ENCODE measurements at places on chromosomes 12 and 14.

DNA sequence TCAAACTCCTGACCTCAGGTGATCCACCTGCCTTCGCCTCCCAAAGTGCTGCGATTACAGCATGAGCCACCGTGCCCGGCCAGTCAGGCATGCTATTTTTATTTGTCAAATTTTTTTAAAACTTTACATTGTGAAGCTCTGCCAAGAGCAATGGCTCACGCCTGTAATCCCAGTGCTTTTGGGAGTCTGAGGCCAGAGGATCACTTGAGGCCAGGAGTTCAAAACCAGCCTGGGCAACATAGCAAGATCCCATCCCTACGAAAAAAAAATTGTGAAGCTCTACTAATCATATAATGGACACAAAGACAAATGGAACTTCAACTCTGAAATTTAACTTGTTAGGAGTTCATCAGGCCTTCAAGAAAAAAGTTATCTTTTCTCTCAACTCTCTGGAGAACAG, 1.9 kb downstream of the R3HDM2 start:
- no peak for DNase-seq

GRCh38 chr14:62097072-62097471, 334.9 kb downstream of the SNAPC1 start:
- DNase-seq = no peak

GRCh38 chr14:91394105-91395081, 23.2 kb downstream of the CCDC88C start:
- no peak for DNase-seq

DNA sequence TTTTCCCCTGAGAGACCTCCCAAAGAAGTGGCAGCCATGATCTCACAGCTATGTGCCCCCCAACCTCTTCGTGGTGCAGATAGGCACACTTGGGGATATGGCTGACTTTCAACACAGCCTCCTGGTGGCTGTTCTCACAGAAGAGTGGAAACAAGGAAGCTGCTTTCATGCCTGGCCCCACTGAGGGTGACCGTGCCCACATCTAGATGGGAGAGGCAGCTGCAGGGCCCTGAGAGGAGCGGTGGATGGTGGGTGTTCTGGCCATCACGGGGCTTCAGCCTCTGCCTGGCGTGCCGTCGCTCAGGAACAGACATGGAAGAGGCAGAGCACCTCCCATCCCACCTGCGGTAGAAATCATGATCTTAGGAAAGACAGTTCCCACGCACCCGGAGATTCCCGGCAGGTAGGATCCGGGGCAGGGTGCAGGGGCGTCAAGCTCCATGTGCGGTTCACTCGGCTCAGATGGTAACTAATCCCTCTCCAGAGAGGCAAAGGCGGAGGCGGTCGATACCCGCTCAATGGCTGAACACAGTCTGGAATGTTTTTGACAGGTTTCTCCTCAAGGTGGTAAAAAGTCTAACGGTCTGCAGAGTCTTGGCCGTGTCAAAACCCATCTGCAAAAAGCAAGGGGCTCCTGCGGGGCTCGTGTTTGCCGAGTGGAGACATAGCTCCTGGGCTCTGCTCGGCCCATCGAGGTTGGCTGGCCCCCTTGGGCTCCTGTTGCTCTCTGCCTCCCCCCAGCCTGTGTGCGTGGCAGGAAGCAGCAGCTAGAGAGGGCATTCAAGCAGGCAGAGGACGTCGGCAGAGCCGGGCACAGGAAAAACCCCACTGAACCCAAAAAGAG, 225.2 kb upstream of the RTL1 start:
- no peak for DNase-seq

DNA sequence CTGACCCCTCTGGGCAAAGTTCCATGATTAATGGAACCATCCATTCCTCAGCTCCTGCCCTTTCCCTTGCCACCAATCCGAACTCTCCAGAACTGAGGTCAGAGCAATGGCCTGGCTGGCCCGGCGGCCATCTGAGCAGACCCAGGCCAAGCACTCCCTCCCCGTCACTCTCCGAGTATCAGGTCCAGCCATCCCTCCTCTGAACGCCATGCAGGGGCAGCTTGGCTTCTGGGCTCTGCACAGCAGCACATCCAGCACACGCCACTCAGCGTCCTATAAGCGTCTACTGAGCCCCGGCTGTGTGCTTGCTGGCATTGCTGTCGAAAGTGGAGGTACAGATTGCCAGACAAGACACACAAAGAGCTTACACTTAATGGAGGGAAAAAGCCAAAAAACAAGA, 34.3 kb upstream of the VWF start:
- no peak for DNase-seq

DNA sequence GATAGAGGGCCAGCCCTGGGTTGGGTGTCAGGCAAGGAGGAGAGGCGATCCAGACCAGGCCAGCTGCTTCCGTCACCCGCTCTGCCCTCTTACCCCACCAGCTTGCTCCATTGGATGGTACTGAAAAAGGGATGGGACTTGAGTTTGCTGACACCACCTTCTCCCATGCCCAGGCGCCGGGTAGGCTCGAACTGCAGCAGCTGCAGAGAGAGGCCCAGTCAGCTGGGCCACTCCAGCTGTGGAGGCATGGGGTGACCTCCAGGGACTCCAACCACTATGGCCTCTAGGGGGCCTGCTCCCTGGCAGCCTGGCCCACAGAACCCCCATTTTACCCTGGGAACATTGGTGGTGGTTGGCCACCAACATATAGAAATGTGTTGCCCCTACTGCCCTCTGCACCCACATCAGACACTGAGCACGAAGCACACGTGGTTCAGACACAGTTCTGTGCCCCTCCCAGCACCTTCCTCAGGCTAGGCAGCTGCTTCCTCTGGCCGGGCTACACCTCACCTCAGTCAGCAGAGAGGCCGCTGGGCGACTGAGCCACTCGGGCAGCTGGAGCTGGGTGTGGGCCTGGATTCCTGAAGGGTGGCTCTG, 16.0 kb downstream of the RPS6KL1 start:
- no peak for DNase-seq

- DNase-seq = no peak
Observed at GRCh38 chr12:3905664-3906063, 32.5 kb upstream of the PARP11 start.

GRCh38 chr12:85092814-85093370, 56.7 kb downstream of the LRRIQ1 start:
- no peak for DNase-seq

DNA sequence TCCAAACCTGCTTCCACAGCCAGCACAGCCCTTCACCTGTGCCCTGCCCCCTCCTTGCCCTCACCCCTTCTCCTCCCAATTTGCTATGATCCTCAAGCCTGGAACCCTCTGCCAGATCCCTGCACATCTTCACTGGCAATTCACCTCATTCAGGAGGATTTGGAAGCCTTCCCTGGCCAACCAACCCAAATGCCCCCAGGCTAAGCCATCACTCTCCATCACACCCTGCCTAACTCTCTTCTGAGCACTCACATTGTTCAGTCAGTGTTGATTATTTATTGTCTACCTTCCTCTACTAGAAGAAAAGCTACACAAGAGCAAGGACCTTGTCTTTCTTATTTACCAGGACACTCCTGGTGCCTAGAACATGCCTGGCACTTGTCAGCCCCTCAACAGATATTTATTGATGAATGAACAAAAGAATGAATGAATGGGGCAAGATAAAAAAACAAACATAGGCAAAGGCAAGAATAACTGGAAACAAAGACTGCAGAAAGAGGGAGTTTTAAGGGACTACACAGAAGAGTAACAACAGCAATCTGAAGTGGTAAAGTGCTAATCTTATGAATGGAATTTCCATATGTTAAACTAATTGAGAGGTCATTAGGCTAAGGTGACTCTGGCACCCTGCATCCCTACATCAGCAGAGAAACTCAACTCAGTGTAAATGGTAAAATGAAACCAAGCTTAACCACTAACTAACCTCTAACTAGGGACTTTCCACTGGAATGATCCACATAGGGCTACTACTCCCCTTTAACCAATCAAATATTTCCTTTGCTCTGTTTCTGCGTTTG, 33.4 kb downstream of the TMTC1 start:
- DNase-seq = no peak

DNA sequence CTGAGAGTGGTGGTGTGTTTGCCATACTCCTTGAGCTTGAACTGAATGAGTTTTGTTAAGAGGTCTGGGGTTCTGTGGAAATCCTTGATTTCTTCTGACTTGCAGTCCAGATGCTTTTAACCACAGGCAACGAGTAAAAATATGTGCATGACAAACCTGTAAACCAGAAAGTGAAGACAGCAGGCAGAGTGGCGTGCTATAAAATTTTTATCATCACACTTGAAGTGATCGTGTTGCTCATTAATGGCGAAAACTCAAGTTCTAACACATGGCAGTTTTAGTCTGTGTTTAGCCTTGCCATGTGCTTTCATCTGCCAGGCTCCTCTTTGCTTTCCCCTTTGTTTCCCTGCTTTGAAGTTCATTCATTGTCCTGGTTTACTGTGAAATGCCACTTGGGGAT, 28.0 kb downstream of the TXNRD1 start:
- DNase-seq = no peak

DNA sequence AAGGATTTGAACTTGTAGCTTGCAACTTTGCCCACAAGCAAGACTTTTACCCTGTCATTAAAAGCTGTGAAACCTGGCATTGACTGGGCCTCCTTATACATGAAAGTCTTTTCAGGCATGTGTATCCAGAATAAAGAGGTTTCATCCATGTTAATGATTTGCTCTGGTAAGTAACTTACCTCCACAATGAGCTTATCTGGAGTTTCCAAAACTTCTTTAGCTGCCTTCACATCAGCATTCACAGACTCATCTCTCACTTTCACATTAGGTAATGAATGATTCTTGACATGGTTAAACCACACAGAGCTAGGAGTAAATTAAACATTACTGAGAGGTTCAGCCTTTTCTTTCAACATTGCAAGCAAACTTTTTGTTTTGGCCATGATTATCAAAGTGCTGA, 234.4 kb upstream of the CLEC14A start:
- no peak for DNase-seq

DNA sequence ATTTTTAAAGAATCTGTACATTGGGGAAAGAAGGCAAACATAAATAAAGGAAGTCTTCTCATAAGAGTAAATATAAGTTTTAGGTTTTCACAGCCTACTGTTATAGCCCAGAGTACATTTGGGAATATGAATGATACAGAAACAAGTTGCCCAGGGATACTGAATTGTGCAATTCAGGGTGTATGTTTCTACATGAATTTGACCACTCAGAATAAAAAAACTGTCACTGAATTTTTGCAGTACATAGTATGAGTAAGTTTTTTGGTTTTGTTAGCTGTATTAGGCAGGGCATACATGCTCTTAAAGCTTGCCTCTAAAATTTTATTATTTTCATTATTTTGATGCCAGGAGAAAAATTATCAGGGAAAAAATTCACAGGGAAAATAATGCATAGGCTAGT, 6.6 kb upstream of the PCNX4 start:
- DNase-seq = no peak

All from AG04449 (cell line).